ENCODE measurements at places on chromosomes 13 and 19.

DNA sequence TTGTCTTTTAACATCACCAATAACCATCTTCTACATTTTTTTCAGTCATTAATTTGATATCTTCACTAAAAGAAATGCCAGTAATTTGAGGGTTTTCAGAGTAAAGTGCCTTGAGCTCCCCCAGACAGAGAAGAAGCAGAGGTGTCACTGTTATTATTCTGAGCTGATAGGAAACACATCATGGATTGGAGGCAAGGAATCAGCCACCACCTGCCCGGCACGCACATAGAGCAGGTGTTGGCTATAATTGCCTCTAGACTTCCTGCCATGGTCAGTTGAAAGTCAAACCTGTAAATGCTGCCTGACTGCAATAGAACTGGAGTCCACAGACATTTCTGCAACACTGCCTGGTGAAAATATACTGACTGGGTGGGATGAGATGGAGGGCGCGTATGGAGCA is 776.6 kb downstream of the UQCRFS1 start:
- no peak for DNase-seq

DNA sequence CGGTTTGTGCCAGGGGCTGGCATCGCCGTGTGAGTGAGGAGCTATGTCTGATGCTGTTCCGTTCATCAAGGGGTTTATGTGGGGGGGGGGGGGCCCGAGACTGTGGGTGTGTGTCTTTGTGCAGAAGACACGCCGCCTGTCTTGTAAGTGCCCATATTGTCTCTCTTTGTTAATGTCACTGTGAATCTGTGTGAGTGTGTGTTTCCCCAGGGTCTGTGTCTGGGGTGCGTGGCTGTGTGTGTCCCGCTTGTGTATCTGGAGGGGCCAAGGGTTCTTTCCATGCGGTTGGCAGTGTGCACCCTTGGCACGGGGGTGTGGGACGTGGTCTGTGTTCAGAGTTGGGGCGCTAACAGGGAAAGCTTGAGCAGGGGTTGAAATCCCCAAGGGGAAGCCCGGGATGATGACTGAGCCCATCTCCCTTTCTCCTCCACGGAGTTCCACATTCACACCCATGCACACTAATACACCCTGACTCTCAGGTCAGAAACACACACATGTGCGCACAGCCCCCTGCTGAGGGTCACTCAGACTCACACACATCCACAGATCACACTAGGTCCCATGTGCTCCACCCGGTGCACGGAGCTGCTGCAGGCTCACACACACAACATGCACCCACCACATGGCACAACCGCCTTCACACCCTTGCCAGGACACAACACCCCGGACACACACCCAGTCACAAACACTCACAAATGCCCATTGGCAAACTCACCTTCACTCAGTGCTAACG is 1.8 kb downstream of the NCAN start:
- DNase-seq, result no peak

GRCh38 chr13:38135592-38135991 is 214.1 kb upstream of the UFM1 start:
- DNase-seq, result no peak

GRCh38 chr13:29532821-29533220 is 62.7 kb downstream of the SLC7A1 start:
- DNase-seq, result no peak

DNA sequence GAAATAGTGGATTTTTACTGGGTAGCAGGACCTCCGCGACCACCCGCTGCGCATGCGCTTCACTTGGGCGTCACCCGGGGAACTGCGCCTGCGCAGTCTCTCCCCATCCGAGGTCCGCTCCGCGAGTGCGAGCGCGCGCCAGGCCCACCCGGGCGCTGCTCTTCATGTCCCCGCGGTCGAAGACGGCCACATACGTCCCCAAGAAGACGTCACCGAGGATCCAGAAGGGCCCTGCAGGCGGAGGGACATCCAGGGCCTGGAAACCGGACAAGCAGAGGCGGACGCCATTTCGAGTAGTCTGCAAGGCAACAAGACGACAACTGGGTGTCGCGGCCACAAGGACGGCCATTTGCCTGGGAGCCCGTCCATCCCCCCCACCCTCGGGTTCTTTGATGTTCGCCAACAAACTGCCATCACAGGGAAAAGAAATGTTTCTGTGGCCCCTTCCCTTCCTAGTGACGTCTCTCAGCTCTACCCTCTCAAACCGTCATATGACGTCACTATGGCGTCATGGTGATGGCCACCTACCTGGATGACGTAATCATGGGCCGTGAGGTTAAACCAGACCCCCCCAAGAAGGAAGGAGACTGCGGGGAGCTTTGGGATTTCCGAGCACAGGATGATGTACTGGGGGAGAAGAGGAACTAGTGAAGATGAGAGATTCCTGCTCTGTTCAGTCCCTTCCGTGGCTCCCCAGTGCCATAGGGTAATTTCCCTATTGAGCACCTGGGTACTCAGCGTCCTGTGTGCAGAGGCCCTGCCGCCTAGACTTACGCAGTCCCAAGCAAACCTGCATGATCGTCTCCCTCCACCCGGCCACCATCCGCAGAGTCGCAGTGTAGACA is 6.7 kb downstream of the NAPSA start:
- DNase-seq, result no peak

DNA sequence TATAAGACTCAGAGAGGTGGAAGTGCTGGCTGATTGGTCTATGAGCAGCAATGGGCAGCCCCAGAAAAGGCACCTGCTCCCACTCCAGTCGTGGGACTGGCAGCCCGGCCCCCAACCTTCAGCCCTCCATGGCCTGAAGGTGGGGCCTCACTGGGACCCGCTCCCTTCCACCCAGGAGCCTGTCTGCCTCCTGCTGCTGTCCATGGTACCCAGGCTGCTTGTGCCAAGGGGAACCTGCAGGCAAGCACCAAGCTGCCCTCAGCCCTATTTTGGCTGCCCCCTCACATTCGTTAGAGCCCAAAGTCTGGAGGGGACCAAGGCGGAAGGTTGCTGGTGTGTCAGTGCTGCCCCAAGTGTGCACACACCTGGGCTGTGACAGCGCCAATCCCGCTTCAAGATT is 2304.9 kb downstream of the PCDH9 start:
- no peak for DNase-seq

- DNase-seq, result no peak
These were observed 440.9 kb downstream of the RFC3 start for GRCh38 chr13:34258646-34259386.

- DNase-seq, result no peak
These were observed 77.9 kb downstream of the CACNA1A start for GRCh38 chr19:13428352-13428751.
